Activated T-helper 2 cell treated with anti-CD3 and anti-CD28 coated beads, Interferon-gamma antibody, Interleukin-2, Interleukin-4, amounts not matched to agents 10 μg/mL and 5 μg/mL and 100 μg/mL, durations not matched to agents 14 hours and 24 hours and 36 hours (primary cell): ENCODE measurements at places on chromosomes 12 and 14. TPM values are rescaled to one million over a fixed set of nuclear protein-coding genes. Genes with fewer than 3 reads are reported as not detected.

The ORAI1 gene
- total RNA-seq = 47.6 and 52.6 TPM in 2 replicates

The ABCD2 gene
- 5.8 TPM in 2 replicates for total RNA-seq

The LRIG3 gene
- 0.21 TPM in 2 replicates for total RNA-seq

The GLT1D1 gene
- 3.2 and 3.8 TPM in 2 replicates for total RNA-seq

The TC2N gene
- 16.1 and 19.9 TPM in 2 replicates for total RNA-seq

GRCh38 chr14:103724116-103724515, 8.5 kb downstream of the ZFYVE21 start:
- no peak for DNase-seq

- no peak for DNase-seq
These were observed 236.5 kb downstream of the PHLDA1 start for GRCh38 chr12:75795125-75795524.
